ENCODE measurements at places on chromosomes 11 and 22.
A peak's percentile ranks its signal among the peaks of the same experiment; 100 is the strongest.

- no peak for DNase-seq
Observed at GRCh38 chr22:27723158-27723557, 78.4 kb downstream of the MN1 start.

- DNase-seq: no peak
Observed at GRCh38 chr11:10606536-10607208, 38.2 kb upstream of the LYVE1 start.

DNA sequence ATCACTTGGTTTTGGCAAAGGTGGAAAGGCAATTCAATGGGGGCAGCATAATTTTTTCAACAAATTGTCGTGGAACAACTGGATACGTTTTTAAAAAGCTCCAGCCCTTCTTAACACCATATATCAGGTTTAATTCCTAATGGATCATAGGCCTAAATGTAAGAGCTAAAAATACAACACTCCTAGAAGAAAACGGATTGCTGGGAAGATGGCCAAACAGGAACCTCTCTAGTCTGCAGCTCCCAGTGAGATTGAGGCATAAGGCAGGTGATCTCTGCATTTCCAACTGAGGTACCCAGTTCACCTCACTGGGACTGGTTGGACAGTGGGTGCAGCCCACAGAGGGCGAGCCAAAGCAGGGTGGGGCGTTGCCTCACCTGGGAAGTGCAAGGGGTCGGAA is 32.4 kb upstream of the SCGB1D1 start:
- DNase-seq: no peak

GRCh38 chr22:37318364-37319109 is 36.2 kb downstream of the CYTH4 start:
- no peak for DNase-seq

- DNase-seq: no peak
Observed at GRCh38 chr11:58028687-58029411, 1.9 kb upstream of the OR6Q1 start.

GRCh38 chr11:108774037-108774730 is 109.3 kb downstream of the DDX10 start:
- DNase-seq: peak; percentile 48

DNA sequence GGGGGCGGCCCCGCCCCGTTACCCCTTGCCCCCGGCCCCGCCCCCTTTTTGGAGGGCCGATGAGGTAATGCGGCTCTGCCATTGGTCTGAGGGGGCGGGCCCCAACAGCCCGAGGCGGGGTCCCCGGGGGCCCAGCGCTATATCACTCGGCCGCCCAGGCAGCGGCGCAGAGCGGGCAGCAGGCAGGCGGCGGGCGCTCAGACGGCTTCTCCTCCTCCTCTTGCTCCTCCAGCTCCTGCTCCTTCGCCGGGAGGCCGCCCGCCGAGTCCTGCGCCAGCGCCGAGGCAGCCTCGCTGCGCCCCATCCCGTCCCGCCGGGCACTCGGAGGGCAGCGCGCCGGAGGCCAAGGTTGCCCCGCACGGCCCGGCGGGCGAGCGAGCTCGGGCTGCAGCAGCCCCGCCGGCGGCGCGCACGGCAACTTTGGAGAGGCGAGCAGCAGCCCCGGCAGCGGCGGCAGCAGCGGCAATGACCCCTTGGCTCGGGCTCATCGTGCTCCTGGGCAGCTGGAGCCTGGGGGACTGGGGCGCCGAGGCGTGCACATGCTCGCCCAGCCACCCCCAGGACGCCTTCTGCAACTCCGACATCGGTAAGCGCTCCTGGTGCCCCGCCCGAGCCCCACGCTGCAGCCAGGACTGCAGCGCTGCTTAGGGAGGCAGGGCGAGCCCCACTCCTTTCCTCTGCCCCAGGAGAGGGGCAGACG is at the start of gene TIMP3:
Gene TIMP3 (plus strand): TSS at position 169 of the 700 bp plus-strand sequence. CDS start 297 bp downstream, at position 466.
- peak; percentile 76 for DNase-seq

GRCh38 chr11:76734456-76735420 is 48.4 kb upstream of the TSKU start:
- no peak for DNase-seq

- DNase-seq: no peak
Observed at GRCh38 chr11:86629045-86629706, 43.2 kb downstream of the ME3 start.

DNA sequence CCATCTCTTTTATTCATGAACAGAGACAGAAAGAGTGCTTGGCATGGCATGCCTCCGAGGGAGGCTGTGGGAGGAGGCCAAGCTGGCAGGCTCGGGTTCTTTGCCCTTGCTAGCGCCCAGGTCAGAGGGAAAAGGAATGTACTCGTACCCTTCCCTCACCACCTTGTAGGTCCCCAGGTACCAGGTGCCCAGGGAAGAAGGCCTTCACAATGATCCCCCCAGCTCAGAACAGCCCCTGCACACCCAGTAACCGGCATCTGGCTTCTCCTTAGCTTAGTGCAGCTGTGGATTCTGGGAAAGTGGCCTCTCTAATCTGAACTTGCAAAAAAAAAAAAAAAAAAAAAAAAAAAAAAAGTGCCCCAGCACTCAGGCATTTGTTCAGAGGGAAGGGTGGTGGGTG is 1.3 kb downstream of the HEPN1 start:
- DNase-seq: no peak

- no peak for DNase-seq
Observed at GRCh38 chr22:44051961-44052360, 27.9 kb downstream of the PARVB start.

- DNase-seq: no peak
Observed at GRCh38 chr11:15118431-15118830, 3.7 kb downstream of the INSC start.

DNA sequence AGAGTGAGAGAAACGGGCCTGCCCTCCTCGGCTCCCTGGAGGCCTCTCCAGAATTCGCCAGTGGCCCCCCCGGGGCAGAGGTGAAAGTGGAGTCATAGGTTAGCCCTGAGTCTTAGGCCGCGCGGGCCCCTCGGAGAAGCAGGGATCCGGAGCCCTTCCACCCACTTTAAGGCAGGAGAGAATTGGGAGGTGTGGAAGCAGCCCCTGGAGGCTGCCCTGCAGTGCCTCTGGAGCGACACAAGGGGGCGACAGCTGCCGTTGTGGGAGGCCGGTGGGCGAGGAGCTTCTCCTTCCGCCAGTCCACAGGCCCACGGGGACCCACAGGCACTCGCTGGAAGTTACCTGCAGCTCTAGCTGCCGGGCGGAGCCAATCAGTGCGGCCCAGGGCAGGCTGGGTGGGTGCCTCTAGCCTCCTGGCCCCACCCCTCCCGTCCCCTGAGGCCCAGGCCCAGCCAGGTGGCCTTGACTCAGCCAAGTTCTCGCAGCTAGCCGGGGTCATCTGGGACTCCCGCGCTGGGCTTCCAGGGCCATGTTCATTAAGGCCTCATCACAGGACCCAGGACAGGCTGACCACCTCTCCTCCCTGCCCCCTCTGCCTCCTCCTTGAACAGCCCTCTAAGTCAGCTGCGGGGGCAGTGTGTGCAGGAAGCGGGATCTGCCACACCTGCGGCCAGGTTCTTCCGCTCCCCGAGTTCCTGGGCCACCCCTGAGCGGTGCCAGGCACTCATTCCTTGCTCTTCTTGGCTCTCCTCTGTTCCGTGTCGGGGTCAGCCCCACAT is 5.0 kb downstream of the DGKZ start:
- no peak for DNase-seq

- no peak for DNase-seq
Observed at GRCh38 chr11:94830722-94831510, 62.8 kb downstream of the AMOTL1 start.

DNA sequence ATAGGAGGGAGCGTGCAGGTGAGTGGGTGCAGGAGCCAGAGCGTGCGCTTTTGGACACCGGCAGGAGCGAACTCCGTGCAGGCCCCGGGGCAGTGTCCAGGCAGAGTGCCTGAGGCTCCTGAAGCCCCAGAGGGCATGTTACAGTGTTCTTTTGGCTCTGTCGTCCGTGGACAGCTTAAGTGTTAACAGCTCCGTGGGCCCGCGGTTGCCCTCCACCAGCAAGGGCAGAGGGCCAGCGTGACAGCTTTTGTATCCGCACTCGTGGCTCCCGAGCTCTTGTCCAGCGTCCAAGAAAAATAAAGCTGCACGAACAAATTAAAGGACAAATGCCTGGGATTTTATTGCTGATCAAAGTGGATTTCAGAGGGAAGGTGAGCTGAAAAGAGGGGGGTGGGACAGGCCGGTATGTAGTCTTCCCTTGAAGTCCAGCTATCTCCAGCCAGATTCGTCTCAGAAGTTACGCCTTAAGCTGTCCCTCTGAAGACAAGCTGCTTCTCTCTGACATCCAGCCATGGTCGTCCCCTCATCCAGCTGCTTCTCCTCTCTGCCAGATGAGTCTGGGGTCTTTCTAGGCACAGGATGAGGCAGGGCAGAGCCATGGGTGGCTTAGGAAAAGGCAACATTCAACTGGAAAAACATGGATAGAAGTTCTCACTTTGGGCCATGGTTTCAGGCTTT is 968 bp upstream of the TMEM109 start:
- no peak for DNase-seq

DNA sequence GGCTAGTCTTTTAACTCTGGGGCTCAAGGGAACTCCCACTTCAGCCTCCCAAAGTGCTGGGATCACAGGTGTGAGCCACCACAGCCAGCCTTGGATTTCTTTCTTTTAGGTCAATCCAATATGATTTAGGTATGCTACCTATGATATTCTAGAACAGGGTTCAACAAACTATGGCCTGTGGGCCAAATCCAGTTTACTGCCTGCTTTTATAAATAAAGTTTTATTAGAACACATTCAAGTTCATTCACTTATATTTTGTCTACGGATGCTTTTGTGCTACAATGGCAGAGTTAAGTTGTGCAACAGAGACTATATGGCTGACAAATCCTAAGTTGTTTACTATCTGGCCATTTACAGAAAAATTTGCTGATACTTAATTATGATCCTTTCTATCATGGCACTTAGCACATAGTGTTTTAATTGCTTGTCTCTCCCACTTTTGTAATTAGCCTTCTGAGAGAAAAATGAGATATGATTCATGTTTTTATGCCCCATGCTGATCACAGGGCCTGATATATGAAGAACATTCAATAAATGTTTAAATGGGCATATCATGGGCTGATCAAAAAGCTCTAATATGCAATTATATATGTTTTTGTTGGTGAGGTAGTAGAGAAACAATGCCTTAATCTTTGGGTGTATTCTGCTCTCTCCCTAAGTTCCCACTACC is 109.6 kb downstream of the STIM1 start:
- DNase-seq: no peak

- no peak for DNase-seq
Observed at GRCh38 chr11:111357150-111358037, 21.7 kb downstream of the POU2AF1 start.

DNA sequence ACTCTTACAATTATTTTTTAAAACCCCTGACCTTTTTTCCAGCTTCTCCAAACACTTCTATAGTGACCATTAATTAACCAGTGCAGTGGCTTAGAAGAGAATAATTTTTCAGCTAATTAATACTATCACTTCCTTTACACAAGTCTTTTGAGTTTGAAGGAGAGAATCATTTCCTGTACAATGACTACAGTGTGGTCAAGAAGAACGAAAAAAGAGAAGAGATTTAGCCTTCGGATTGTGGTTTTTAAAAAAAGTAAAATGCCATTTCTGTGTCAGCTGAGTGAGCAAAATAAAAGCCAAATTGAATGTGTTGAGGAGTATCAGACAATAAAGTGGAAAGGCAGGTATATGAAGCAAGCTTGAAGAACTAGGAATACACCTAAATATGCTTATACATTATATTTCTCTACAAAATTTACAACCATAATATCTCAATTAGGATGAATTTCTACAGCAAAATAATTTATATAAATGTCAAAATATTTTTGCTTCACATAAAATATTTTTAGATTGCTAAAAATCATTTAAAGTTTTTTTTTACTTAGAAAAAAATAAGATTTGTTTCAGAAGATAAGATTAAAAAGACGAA is 1155.2 kb upstream of the CNTN5 start:
- DNase-seq: no peak

GRCh38 chr22:49321477-49322055 is 506.1 kb downstream of the BRD1 start:
- DNase-seq: no peak

DNA sequence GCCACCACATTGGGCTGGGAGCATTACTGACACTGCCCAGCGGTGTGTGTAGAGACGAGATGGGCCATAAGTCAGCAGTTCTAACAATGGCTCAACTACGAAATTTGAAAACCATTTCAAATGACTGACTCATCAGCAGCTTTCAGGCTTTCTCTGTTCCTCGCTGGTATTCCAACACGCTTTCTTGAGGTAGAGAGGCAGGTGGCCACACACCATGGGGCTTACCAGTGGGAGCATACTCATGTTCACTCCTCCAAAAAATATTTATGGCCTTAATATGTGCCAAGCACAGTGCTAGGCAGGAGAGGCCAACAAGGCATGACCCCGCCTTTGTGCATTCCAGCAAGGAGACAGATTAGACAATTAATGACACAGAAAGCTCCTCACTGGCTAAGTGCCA is 20.3 kb downstream of the ARFGAP2 start:
- DNase-seq: no peak

DNA sequence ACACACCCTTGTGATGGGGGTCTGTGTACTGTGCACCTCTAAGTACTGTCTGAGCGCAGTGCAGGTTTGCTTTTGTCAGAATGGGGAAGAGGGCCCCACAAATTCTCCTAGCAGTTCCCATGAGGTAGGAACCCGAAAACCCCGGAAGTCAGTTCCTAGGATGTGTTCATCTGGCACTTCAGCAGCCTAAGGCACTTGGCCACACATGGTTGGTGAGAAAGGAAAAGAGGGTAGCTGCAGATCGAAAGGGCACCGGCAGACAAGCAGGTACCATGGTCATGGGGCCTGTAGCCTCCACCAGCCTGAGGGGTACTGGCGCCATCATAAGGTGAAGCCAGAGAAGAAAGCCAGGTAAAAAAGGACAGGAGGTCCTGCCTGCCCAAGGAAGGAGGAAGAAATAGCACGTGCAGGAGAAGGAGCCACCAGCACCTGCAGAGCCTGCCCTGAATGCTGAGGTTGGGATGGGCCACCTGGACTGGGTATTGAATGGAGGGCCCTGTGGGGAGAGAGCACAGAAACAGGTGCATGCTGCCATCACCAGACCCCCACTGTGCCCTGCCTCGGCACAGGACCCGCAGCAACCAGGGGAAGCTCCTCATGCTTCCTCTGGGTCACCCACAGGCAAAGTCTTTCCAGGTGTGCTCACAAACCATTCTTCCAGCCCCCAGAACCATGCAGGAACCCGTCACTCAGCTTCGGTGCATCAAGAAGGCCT is 8.1 kb upstream of the CASTOR1 start:
- no peak for DNase-seq

- no peak for DNase-seq
Observed at GRCh38 chr11:88292171-88292843, 45.2 kb downstream of the CTSC start.

- DNase-seq: no peak
Observed at GRCh38 chr22:42626951-42627625, 12.4 kb upstream of the POLDIP3 start.

GRCh38 chr22:22928666-22929380 is 41.2 kb downstream of the IGLL5 start:
- DNase-seq: peak; percentile 15

DNA sequence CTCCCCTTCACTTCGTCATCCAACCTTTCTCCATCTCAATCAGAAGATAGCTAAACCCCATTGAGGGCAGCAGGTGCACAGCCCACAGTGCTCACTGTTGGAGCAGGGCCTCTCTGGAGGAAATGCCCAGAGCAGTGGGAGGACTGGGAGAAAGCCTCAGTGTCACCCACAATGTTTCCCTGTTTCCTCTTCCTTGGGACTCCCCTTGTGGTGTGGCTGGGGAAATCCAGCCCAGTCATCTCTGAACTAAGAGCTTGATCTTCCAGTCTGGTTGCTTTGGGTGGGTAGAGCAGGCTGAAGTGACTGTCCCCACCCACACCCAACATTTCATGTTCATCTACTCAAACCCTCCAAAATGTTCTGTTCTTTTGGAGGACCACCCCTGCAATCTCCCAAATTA is 29.8 kb upstream of the EED start:
- no peak for DNase-seq

- DNase-seq: peak; percentile 3
Observed at GRCh38 chr11:80441821-80442220, 1001.0 kb upstream of the TENM4 start.

All from fibroblast of skin of left quadriceps (primary cell).